Stimulated activated CD4-positive, alpha-beta T cell treated with anti-CD3 and anti-CD28 coated beads, TNF-alpha, amount 100 ng/mL, for 48 hours (primary cell): ENCODE measurements at places on chromosomes 12 and 14.
A peak's percentile ranks its signal among the peaks of the same experiment; 100 is the strongest.

DNA sequence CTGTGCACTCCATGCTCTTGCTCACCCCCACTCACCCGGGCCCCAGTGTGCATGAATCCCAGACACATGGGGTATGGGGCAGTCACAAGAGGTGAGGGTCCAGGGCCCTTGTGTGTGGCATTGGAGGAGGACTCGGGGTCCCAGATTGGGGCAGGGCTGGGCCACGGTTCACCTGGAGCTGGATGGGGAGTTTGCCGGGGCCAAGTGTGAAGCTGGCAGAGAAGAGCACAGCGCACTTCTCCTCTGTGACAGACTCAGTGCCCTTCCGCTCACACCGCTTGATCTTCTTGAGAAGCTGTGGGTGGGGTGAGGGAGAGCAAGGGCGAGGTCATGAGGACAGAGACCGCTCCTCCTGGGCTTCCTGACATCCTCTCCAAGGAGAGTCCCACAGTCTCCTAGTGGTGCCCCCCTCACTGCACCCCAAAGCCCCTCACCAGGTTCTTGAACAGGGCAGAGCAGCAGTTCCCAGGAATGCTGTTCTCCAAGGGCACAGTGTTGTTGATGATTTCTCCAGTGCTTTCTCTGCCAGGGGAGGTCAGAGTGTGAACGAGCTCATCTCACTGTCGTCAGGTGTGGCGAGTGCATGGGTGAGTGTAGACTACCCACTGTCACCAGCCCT is 6.8 kb downstream of the STAT6 start:
- DNase-seq = no peak

DNA sequence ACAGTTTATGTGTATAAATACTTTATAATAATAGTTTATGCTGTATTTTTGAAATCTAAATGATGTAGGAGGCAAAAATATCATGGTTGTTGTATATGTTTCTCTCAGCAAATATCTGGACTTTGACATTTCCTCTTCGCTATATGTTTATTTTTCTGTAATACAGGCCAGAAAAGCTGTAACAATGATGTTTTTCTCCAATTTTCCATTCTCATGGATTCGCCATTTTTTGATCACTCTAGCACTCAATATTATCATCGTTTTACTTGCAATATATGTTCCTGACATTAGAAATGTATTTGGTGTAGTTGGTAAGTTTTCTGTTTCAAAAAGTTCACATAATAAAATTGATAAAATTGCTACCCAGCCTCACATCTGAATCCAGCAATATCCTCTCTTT is 70.6 kb downstream of the SLC38A6 start:
- DNase-seq = no peak

DNA sequence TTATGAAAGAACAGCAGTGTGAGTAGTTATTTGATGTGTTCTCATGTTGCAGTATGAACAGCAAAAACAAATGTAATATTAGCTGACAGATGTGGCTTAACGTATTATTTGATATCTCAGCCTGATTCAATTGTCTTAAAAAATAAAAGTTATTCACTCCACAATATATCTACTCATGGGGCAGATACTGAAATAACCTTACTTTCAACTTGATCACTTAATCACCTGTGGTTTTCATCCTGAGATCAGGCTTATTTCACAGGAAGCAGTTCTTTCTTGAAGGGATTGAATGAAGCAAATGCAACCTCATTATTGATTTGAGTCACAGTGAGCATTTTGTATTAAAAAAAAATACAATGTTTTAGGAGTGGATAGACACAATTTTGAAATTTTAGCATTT is 90.3 kb downstream of the AKAP6 start:
- DNase-seq = no peak

GRCh38 chr12:39441963-39442830 is 723 bp downstream of the KIF21A start:
- DNase-seq = peak; percentile 14

- DNase-seq = no peak
Measured at GRCh38 chr14:26143057-26143456, 454.8 kb downstream of the NOVA1 start.

DNA sequence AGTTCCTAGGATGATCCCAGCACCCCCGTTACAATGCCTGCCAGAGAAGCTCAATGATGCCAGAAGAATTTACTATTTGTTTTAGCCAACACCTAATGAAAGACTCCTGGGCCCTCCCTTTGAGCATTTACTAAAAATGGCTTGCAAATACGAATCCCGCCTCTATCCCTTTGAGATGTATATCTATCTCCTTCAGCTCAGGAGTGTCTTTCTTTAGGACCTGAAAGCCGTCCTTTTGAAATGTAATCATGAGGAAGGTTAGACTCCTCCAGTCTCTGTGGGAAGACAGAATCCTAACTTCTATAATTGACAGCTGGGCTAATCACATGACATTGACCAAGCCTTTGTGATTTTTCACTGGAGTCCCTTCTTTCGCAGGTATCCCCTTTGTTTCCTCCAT is 19.2 kb upstream of the DYNC1H1 start:
- no peak for DNase-seq

DNA sequence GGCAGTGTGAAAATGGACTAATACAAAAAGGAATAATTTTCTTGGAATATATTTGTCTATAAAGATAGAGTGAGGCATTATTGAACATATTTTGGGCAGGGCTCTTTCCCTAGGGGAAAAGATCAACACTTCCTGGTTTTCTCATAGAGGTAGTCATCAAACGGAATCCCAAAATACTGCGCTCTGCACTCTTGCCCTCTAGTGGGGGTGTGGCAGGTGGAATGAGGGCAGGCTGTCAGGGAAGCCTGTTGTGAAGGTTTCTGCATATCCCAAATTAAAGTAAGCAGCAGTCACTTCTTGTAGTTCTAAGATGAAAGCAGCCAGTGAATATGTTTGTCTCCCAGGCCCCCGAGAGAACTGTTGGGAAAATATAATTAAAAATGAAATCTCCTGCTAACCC is 666.8 kb upstream of the TMEM132C start:
- no peak for DNase-seq

DNA sequence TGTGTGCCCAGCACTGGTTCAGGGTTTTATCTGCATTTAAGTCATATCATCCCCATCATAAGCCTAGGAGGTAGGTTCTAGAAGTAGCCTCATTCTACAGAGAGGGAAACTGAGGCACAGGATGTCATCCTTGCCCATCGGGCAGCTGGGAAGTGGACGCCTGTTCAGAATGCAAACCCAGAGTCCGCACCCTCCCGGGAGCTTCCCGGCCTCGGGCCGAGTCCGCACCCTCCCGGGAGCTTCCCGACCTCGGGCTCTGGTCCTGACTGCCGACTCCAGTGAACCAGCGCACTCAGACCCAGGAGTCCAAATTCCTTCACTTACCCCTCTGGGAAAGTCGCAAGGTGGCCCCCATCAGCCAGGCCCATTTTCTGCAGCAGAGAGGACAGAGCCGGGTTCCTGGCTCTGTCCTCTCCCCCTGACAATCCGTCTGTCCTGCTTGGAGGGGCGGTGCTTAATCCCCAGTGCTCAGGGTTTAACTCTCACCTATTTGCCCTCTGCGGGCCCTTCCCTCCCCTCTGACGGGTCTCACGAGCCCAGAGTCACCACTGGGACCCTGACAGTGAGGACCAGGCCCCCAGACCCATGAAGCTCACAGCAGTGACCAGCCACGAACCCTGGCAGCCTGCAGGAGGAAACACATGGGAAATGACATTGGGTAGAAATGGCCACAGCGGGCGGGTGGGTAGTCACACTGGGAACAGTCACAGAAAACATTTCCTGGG is 141.9 kb downstream of the PIWIL1 start:
- no peak for DNase-seq

DNA sequence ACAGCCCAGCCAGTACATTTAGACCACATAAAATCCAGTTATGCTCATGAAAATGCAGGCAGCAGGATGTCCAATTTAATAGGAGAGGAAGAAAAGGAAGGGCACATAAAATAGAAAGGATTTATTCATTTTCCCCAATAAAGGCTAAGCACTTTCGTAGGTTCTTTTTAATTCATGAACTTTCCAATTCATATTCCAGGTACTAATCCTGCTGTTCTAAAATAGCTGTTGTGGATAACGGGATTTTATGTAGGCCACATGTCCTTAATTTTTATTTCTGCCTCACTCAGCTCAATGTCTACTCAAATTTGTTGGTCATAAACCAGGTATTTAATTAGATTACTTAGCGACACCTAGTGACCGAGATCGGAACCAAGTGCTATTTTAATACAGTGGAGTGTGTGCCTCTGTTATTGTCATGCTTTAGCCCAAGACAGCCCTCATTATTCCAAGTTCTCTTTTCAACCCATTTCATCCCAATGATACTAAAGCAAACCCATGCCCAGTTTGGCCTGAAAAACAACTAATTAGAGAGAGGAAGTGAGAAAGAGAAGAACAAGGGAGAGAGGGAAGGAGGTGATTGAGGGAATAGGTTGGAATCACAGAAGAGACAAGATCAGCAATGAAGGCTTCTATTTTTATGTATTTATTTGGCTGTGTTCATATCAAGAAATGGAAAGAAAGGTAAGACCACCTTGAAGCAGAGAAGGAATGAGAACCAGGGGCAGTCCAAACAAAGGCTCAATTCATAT is 45.9 kb upstream of the IFNG-AS1 start:
- peak; percentile 47 for DNase-seq
